Stimulated activated CD4-positive, alpha-beta T cell treated with anti-CD3 and anti-CD28 coated beads, Interleukin-4, amount 100 ng/mL, for 4 hours (primary cell): ENCODE measurements at places on chromosomes 4 and X.

- DNase-seq, result no peak
Measured at GRCh38 chr4:147864607-147865006, 132.7 kb downstream of the ARHGAP10 start.

DNA sequence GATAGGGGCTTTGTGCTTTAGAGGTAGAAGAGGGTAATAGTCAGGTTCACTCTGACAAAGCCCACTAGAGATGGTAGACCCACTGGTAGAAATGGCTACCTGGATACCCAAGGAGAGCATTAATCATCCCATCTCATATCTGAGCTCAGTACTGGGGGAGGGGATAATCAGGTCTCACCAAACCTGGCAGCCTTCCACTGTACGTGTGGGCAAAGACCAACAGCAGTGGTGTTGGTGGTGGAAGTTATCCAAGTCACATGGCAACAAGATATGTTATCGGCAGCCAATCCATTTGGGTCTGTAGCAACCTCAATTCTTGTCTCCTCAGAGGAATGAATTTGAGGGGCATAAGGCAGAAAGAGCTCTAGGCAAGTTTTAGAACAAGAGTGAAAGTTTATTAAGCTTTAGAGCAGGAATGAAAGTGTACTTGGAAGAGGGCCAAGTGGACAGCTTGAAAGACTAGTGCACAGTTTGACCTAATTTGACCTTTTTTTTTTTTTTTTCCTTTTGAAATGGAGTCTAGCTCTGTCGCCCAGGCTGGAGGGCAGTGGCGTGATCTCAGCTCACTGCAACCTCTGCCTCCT lies 67.0 kb upstream of the CXCL13 start:
- DNase-seq, result no peak

GRCh38 chr4:65139998-65140397 lies 530.3 kb downstream of the EPHA5 start:
- DNase-seq, result no peak

- DNase-seq, result no peak
Measured at GRCh38 chr4:27123769-27124124, 263.1 kb downstream of the STIM2 start.

GRCh38 chr4:20984576-20984836 lies 284.2 kb downstream of the PACRGL start:
- DNase-seq, result no peak

- no peak for DNase-seq
Measured at GRCh38 chr4:7774301-7775294, 165.1 kb downstream of the AFAP1 start.

- DNase-seq, result no peak
Measured at GRCh38 chrX:17459008-17459611, 84.1 kb downstream of the NHS start.

- no peak for DNase-seq
Measured at GRCh38 chr4:80311130-80311529, 24.4 kb upstream of the CFAP299 start.

- no peak for DNase-seq
Measured at GRCh38 chr4:145012841-145013240, 85.2 kb downstream of the ANAPC10 start.

- DNase-seq, result no peak
Measured at GRCh38 chrX:130772776-130773143, 130.2 kb downstream of the ENOX2 start.
